Lung (tissue), 17 donors: ENCODE measurements at places on chromosomes 2 and 18. TPM values are rescaled to one million over a fixed set of nuclear protein-coding genes. Genes with fewer than 3 reads are reported as not detected.

DNA sequence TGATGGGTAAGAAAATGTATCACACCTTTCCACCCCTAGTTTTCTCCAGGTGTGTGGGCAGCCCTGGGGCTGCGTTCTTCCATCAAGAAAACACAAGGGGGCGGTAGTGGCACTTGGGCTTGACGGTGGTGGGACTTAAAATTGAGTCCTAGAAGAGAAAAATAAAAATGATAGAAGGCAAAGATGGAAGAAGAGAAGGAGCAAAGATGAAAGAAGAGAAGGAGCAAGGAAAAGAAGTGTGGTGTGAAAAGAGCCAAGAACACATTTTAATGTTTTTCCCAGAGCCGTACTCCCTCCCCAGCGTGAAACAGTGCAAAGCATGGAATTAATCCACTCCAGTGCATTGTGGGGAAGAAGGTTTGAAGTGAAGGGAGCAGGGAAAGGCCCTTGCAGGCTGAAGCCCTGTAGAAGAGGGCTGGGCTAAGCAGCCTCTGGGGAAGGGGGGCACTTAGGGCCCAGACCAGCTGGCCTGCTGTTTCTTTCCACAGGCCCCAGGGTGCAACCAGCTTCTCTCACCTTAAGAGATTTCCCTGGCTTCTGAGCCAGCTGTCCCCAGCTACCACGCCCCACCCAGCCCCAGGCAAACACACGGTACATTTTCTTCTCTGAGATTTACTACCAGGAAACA lies 256.8 kb downstream of the RNF152 start:
- DNase-seq, result peak; percentile 51

DNA sequence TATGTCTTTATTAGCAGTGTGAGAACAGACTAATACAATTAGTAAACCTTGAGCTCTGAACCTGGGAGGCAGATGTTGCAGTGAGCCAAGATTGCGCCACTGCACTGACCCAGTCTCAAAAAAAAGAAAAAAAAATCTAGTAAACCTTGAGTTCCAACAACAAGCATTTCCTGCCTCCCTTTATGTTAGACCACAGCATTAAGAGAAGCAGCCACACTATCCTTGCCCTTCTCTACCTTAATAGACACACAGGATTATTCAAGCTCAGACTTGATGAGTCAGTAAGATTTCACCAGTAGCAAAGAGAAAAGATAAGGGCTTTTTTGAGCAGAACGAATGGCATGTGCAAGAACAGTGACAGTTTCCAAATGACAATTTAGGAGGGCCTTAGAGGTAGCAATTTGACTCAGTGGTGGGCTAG lies 18.0 kb upstream of the GLS start:
- DNase-seq, result no peak

DNA sequence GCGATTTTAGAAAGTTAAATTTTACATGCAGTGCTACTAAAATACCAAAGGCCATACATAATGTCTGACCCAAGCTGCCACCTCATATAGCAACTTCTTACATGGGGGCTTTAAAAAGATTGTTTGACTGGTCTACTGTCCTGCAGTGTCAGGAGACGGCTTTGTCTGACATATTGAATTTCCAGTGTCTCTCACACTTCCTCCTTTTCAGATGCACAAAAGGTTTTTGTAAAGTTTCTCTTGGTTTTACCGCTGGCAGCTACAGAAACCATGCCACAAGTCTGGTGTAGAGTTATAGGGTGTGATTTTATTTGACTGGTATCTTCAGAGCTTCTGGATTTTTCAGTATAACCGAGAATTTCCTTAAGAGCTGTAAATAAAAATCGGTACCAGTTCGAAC lies 1.1 kb upstream of the ASAP2 start:
- no peak for DNase-seq

DNA sequence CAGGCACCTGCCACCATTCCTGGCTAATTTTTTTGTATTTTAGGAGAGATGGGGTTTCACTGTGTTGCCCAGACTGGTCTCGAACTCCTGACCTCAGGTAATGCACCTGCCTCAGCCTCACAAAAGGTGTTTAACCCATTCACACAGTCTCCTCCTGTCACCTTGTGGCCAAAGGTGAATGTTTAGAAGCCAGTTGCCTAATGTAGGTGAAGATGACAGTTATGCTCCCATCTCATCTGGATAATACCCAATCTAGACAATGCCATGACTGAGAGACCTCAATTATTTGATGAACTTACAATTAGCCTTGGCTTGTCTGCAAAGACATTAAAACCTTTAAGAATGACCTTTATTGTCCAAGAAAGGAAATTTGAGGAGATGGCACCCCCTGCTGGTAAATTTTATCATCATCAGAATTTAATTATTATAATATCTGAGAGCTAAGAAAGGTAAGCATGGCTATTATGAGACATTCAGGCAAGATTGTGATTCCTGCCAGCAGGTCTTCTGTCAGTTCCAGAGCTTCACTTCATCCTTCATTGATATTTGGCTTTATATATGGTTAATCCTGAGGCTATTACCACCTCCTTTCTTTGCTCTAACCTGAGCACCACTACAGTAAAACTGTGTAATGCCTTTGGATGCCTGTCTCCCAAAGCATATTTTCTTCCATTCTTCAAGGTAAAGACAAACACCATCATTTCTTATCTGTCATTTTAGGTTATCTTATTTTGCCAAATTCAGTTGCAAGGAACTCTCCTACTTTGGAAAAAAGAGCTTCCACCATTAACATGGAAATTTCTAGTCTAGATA lies 117.6 kb downstream of the FAM124B start:
- DNase-seq, result peak; percentile 68

CCDC93 gene
- total RNA-seq, result 33.3 TPM

IGFBP5 gene
- 196 TPM for total RNA-seq

MTX2 gene
- total RNA-seq, result 27.7 TPM

DNA sequence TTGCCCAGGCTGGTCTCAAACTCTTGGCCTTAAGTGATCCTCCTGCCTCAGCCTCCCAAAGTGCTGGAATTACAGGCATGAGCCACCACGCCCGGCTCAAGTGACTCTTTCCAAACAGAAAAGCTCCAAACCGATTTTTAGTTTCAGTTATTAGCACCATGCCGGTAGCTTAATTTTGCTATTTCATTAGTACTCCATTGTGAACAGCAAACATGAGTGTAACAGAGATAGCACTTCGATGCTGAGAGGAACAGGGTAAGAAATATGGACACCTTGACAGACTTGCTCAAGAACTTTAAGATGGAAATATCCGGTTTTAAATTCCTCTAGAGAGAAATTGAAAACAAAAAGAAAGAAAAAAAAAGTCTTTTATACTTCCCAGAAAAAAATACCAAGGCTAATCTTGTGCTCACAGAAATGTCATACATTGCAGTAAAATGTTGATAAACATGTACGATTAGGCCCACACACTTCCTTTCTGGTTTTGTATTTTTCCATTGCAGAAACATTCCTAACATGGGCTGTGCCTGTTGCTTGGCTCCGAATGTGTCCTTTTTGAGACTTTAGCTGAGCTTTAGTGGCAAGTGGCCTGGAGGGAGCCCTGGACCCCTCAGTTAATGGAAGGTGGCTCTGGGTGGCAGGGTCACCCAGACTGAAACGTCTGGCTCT lies 18.3 kb downstream of the FHL2 start:
- DNase-seq, result no peak

LBX2 gene
- total RNA-seq, result 0.63 TPM

DNA sequence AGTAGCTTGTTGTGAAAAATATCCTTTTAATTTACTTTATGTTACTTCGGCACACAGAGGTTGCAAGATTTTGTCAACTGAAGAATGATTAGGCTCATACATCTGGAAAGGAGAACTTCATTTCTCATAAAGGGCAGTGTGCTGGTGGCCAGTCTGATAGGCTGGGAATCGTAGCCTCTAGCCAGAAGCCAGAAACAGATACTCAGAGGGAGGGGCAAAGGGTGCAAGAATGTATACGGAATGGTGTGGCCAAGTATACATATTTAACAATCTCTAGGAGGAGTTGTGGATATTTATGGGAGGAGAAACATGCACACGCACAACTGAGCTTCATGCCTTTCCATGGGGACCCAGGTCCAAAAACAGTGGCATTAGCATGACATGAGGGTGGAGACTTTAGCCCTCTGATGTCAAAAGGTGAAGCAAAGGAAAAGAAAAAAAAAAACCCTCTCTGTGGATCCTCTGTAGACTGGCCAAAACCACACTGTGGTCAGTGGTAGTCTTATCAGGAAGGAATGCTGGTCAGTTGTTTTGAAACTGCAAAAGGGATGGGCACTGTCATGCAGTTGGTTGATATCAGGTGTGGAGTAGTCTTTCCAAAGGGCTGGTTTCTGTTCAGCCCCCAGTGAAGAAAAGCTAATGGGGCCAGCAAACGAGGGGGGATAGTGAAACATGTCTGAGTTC lies 34.9 kb upstream of the APCDD1 start:
- DNase-seq, result no peak
